ENCODE measurements at places on chromosomes 6 and 20.
A peak's percentile ranks its signal among the peaks of the same experiment; 100 is the strongest.

- peak; percentile 49 for DNase-seq
Observed at GRCh38 chr20:43408848-43409576, 48.7 kb upstream of the SRSF6 start.

- no peak for DNase-seq
Observed at GRCh38 chr20:36150847-36151539, 3.5 kb upstream of the EPB41L1 start.

GRCh38 chr6:161261325-161261724 lies 12.5 kb downstream of the AGPAT4 start:
- peak; percentile 89 for DNase-seq

DNA sequence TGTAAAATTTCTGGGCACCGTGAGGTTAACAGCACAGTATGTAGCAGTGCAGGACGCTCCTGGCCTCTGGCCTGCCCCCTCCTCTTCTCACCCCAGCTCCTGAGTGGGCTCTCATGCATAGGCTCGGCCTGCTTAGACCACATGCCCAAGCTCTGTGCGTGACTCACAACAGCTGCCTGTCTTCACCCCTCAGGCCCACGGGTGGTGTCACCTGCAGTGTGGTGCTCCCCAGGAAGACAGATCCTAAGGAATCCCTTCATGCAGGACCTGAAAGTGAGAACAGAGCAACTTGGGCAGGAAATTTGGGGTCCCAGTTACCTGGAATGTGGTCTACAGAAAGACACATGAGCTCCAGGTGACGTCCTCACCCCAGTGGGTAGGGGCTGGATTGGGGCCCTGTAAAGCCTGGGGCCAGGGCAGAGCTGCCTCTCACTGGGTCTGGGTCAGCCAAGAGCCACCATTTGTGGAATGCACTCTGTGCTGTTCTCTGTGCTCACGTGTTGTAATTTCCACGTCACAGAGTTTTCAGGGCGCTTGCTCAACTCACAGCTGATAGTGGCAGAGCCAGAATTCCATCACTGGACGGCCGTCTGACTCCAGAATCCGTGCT lies 37.0 kb upstream of the PXDC1 start:
- DNase-seq = peak; percentile 34

- no peak for DNase-seq
Observed at GRCh38 chr6:25698631-25699030, 46.6 kb downstream of the SCGN start.

DNA sequence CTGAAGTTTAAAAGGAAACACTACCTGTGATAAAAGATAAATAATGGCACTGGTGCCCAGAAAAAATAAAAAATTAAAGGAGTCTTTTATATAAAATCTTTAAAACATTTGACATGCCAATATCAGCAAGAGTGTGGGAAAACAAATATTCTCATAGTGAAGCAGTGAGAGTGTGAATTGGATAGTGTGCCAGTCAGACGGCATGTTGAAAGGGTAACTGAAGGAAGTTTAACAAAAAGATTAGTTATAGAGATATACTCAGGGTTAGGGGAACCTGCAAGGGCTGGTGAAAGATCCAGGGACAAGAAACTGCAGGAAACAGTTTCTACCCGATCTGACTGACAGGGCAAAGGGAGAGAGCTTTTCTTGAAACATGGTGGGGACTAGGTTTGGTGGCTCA lies 22.2 kb upstream of the GMNN start:
- no peak for DNase-seq

GRCh38 chr6:33856655-33857054 lies 52.9 kb upstream of the MLN start:
- no peak for DNase-seq

GRCh38 chr6:117938311-117938995 lies 31.4 kb downstream of the SLC35F1 start:
- DNase-seq = peak; percentile 17

DNA sequence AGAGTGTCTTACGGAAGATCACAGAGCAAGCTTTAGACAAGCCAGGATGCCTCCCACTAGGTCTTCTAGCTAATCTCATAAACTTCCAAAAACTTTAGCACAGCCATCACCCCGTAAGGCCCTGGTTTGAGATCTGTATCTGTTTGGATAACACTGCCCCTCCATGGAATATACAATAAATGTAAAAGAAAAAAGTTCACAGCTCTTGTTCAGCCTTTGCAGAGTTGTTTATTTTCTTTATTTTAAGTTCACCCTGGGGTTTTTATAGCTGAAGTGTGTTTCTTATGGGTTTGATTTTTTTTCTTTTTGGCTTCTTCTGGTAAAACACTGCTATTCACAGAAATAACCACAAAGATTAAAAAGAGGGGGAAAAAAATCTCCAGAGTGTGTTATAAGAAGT lies 125.6 kb downstream of the EYA2 start:
- DNase-seq = no peak

GRCh38 chr6:23327621-23328020 lies 758.3 kb downstream of the HDGFL1 start:
- no peak for DNase-seq

DNA sequence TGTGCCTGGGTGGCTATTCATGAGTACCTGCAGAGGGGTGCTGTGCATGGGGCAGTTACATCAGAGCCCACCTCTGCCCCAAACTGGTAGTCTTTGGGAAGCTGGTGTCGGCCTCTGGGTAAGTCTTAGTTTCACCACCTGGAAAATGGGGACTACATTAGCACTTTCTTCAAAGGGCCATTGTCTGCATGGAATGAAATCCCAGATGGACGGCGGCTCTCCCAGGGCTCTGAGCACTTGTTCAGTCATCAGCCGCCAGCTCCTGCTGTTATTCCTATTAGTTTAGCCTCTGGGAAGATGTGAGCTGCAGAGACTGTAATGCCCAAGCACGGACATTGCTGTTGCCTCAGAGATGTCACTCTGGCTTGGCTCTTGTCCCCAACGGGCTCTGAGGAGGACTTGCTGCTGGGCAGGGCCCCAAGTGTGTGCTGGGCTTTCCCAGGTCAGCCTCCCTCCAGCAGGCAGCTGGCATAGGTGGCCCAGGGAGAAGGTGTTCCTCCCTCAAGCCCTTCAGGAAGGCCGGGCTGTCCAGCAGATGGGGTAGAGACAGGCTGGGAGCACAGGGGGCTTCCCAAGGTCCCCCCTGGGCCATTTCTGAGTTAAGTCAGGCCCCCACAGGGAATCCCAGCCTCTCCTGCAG lies 268.3 kb downstream of the TFAP2C start:
- no peak for DNase-seq

GRCh38 chr20:63628246-63628975 lies 1.5 kb upstream of the GMEB2 start:
- peak; percentile 88 for DNase-seq

GRCh38 chr6:65830151-65830550 lies 123.1 kb upstream of the EYS start:
- no peak for DNase-seq

GRCh38 chr20:3889489-3890397 lies 556 bp downstream of the PANK2 start:
- DNase-seq = peak; percentile 38

DNA sequence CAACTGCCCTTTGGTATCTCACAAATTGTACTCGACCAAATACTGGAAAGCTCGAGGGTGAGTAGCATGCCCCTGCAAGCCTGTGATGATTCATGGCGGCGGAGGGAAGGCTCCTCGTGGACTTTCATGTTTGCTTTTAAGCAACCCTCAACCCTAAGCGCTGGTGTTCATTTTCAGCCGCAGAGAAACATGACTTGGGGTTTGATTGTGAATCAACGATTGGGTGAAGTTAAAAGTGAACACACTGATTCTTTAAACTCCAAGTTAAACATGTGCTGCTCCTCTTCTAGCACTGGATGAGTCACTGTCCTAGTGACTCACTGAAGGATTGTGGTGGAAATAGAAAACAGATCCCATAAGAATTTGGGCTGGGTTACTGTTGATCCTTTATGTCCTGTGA lies 8.3 kb downstream of the CD109 start:
- DNase-seq = peak; percentile 69

GRCh38 chr6:98310443-98310842 lies 523.9 kb upstream of the POU3F2 start:
- no peak for DNase-seq

GRCh38 chr20:45817376-45818194 lies 5.1 kb downstream of the UBE2C start:
- peak; percentile 68 for DNase-seq

All from kidney tubule cell (primary cell).